ENCODE measurements at places on chromosomes 6 and 20.

GRCh38 chr6:25454136-25454535 lies 175.0 kb downstream of the CARMIL1 start:
- DNase-seq = no peak

- no peak for DNase-seq
Observed at GRCh38 chr6:143290206-143290605, 160.3 kb downstream of the ADAT2 start.

GRCh38 chr6:161080263-161080970 lies 88.8 kb downstream of the MAP3K4 start:
- no peak for DNase-seq

GRCh38 chr6:845566-845965 lies 152.6 kb upstream of the EXOC2 start:
- no peak for DNase-seq

GRCh38 chr6:121932076-121932991 lies 467.1 kb upstream of the HSF2 start:
- DNase-seq = peak; percentile 55

GRCh38 chr20:830011-830521 lies 3.4 kb upstream of the FAM110A start:
- peak; percentile 12 for DNase-seq

- peak; percentile 81 for DNase-seq
Observed at GRCh38 chr6:6724539-6725467, 136.3 kb downstream of the LY86 start.

DNA sequence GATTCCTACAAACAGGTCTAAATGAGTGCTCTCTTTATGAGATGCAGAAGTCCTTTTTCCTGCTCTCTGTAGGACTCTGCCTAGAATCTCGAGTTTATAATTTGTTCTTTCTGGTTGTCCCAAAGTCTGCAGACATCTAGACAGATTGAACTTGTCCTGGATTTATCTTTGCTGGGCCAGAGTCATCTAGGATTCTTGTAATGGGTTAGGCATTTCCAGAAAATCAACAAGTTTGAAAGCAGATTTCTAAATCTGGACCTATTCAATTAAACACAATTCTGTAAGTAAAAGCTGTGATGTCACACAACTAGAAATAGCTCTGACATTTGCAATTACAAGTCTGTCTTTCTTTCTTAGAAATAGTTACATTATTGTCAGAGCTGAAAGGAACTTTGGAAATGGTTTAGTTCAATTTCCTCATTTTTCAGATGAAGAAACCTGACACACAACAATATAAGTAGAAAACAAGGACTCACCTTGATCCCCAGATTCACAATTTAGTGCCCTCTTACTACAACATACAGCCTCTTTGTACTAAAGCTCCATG lies 4.2 kb upstream of the RSPO3 start:
- DNase-seq = no peak

- peak; percentile 88 for DNase-seq
Observed at GRCh38 chr20:44692932-44693480, 22.2 kb upstream of the CCN5 start.

GRCh38 chr20:55882286-55882685 lies 123.0 kb downstream of the CBLN4 start:
- no peak for DNase-seq

DNA sequence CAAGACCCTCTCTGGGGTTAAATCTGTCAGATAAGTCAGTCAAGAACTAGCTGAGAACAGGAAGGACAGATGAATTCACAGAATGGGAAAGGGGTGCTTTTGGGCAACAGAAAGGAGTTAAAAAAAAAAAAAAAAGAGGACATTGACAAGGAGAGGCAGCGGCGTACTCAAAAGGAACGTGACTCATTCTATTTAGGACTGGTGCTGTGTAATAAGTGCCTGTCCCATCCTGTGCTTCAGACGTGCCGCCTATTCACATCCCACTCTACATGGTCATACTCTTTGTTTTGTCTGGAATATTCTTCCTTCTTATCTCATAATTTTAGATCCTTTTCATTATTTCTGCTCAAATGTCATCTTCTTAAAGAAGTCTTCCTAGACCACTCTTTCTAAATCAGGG lies 101.1 kb upstream of the EMILIN3 start:
- no peak for DNase-seq

GRCh38 chr6:154579485-154579884 lies 69.0 kb upstream of the CNKSR3 start:
- no peak for DNase-seq

- no peak for DNase-seq
Observed at GRCh38 chr6:28635547-28636158, 110.0 kb downstream of the GPX5 start.

GRCh38 chr6:41059556-41059955 lies 6.6 kb downstream of the APOBEC2 start:
- DNase-seq = no peak

- no peak for DNase-seq
Observed at GRCh38 chr20:22526512-22527012, 57.8 kb downstream of the FOXA2 start.

GRCh38 chr20:51639206-51639832 lies 96.8 kb upstream of the NFATC2 start:
- peak; percentile 73 for DNase-seq

- no peak for DNase-seq
Observed at GRCh38 chr6:14966906-14967711, 278.8 kb upstream of the JARID2 start.
